T-helper 2 cell treated with Interferon-gamma antibody and Interleukin-4, amounts not matched to agents 5 μg/mL and 100 μg/mL, for 36 hours (primary cell): ENCODE measurements at places on chromosomes 12 and 14.

DNA sequence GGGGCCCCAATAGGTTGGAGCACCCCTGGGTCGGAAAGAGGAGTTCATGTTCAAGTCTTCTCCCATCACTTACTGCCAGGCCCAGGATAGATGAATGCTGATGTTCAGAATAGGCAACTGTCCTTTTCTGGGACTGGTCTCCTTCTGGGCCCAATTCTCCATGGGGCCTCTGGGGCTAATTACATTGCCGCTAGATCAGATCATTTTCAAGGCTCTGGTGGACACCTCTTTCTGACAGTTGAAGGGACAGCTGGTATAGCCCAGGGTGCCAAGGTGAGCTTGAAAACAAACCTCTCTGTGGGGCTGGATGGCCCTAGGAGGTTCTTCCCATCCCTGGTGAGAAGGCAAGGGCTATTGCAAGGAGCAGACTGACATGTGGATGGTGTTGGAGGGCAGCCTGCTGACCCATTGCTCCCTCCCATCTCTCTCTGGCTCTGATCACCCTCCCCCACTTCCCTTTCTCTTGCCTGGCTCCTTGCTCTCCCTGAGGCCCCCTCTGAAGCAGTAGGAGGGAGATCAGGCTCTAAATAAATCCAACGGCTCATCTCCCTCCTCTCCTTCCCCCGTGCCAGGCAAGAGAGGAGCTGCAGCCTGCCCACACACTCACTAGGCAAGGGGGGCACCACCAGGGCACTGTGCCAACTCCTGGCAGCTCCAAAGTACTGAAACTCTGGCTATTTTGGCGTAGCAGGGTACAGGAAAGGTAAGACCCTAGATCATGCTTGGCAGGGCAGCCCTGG is 1.9 kb downstream of the CACNB3 start:
- H3K27me3 ChIP-seq = peaks cover 35% of the 10 kb centered on the region
- no peak for DNase-seq
- H3K4me1 ChIP-seq = peaks cover 18% of the 10 kb centered on the region
- H3K36me3 ChIP-seq = no peaks in the 10 kb centered on the region
- peak overlapping the region; percentile 62 for H3K4me3 ChIP-seq
- H3K27ac ChIP-seq = no peak overlapping the region

DNA sequence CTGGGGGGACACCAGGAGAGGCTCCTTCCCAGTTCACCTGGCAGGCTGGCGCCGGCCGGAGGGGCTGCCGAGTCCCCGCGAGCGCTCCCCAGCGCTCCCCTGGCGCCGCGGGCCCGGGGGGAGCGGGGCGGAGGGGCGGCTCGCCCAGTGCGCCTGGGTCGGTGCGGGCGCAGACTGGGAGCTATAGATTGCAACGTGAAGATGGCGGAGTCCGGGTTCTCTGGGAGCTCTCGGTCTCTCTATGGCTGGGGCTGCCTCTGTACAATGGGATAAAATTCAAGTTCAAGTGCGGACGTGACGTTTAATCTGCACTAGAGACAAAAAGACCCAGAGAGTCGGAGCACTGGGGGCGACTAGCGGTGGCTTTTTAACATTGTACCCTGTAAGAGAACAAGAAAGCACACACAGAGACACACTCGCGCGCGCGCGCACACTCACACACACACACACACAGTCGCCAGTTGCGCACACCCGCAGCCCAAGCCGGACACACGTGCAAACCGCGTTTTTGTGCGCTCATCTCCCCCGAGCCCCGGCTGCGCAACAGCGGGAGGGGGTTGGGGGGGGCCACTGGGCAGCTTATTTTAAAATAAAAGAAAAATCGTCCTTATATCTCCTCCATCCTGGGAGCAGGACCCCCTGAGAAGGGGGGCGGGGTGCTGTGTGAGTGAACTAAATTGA is at the start of gene BCL11B:
Gene BCL11B, minus strand, starts transcription at position 247 of the 681 bp plus-strand sequence. CDS start 979 bp downstream, outside the sequence.
- H3K4me1 ChIP-seq = peaks cover 26% of the 10 kb centered on the region
- peaks cover 31% of the 10 kb centered on the region for H3K36me3 ChIP-seq
- H3K27ac ChIP-seq = peak within 1 kb of the TSS; percentile 96
- peaks cover 21% of the 10 kb centered on the region for H3K27me3 ChIP-seq
- peak; percentile 91 for DNase-seq

GRCh38 chr14:73633116-73634010 is 11.4 kb upstream of the DNAL1 start:
- H3K4me3 ChIP-seq = peak overlapping the region; percentile 66
- H3K27me3 ChIP-seq = peaks cover 34% of the 10 kb centered on the region
- H3K27ac ChIP-seq = no peak overlapping the region
- H3K4me1 ChIP-seq = peaks cover 4% of the 10 kb centered on the region

DNA sequence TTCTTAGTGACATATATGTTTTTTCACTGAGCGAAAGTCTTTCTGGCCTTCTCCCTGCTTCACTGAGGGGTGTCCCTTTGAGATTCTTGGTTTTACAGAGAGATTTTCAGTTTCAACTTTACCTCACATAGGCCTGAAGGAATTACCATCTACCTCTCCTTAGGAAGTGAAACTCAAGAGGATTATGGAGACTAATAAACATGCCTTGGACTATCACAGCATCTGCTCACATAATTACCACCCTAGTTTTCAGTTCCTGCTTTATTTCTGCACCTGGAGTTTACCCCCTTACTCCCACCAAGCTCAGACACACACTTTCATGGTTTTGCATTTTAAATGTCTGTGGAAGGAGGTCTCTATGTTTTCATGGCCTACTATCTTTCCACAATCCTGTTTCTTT is 118.3 kb upstream of the SCAF11 start:
- H3K27ac ChIP-seq = no peak overlapping the region
- peaks cover 6% of the 10 kb centered on the region for H3K27me3 ChIP-seq
- DNase-seq = no peak
- no peaks in the 10 kb centered on the region for H3K4me1 ChIP-seq

DNA sequence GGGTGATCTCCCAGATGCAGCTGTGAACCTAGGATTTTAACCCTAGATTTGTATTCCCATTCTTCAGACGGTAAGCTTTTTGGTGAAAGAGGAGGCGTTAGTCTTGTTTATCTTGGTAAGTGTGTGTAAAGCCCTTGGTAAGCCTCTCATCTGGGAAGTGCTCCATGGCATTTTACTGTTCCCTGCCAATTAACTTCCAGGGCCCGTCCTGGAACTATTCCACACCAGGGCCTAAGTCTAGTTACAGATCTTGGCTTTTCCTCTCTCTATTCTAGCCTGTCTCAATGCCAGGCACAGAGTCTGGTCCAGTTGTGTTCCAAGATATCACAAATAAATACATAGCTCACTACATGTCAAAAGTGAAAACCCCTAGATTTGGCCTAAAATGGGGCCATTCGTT is 42.4 kb downstream of the YEATS4 start:
- H3K4me1 ChIP-seq = no peaks in the 10 kb centered on the region
- H3K4me3 ChIP-seq = no peak overlapping the region
- peaks cover 13% of the 10 kb centered on the region for H3K36me3 ChIP-seq
- no peaks in the 10 kb centered on the region for H3K27me3 ChIP-seq
- H3K27ac ChIP-seq = no peak overlapping the region

- no peak for DNase-seq
- no peak overlapping the region for H3K4me3 ChIP-seq
- H3K4me1 ChIP-seq = peaks cover 39% of the 10 kb centered on the region
- no peak overlapping the region for H3K27ac ChIP-seq
- H3K27me3 ChIP-seq = peaks cover 12% of the 10 kb centered on the region
- no peaks in the 10 kb centered on the region for H3K36me3 ChIP-seq
Measured at GRCh38 chr14:75226755-75227544, 50.5 kb upstream of the TMED10 start.

DNA sequence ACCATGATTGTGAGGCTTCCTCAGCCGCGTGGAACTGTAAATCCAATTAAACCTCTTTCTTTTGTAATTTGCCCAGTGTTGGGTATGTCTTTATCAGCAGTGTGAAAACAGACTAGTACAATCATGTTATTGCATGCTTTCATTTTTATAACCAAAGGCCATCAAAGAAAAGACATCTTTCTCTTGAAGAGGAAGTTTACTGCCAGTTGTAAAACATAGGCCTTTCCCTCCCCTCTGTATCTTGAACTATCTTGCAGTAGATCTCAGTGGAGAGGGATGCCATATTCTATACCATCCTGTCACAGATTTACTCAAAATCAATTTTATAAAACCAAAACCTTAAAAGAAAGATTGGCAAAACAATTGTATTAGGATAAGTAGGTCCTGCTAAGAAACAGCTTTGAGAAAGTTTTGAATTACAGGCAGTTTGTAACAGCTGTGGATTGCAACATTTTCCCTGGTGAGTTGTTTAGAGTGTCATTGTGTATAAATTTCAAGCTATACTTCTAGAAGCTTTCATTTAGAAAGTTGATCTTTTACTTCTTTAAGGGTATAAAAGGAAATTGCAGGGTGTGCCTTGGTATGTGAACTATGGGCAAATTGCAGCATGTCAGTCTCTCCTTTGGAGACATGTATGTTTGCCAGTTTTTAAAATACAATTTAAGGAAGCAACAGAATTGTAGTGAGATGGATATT is 128.0 kb downstream of the ATP23 start:
- H3K36me3 ChIP-seq = no peaks in the 10 kb centered on the region
- no peaks in the 10 kb centered on the region for H3K4me1 ChIP-seq
- DNase-seq = no peak
- H3K27me3 ChIP-seq = no peaks in the 10 kb centered on the region
- H3K4me3 ChIP-seq = no peak overlapping the region

- H3K4me1 ChIP-seq = no peaks in the 10 kb centered on the region
- DNase-seq = no peak
- H3K27me3 ChIP-seq = no peaks in the 10 kb centered on the region
- no peak overlapping the region for H3K4me3 ChIP-seq
- H3K27ac ChIP-seq = no peak overlapping the region
- H3K36me3 ChIP-seq = no peaks in the 10 kb centered on the region
Measured at GRCh38 chr12:97642911-97643310, 180.3 kb downstream of the RMST start.

DNA sequence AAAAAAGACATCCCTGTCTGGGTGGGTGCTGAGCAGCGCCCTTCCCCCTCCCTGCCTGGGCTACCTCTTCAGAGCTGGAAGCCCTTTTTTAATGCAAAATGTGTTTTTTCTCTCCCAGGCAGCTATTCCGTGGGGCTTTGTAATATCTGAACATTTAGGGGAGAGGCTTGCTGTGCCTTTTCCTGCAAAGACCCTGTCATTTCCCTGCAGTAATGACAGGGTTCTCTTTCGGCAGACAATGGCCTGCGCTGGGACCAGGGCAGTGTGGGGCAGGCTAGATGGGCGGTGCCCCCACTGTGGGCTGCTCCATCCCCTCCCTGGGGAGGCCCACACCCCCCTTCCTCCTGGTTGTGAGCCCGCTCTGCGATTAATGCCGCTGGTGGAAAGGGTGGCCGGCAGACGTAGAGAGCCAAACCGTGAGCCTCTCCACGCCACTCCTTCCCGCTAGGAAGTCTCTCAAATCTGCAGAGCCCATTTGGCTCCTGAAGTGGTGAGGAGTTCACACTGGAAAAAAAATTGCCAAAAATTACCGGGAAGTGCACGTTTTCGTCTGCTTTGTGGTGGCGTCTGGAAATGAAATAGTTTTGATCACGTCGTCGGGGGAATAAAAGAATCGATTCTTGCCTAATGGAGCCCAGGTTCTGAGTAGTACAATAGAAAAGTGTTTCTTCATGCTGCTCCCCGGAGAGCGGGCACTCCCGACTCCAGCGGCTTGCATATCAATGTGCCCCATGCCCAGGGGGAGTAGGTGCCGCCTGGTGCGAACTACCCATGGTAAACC is 31.5 kb downstream of the KIF26A start:
- no peaks in the 10 kb centered on the region for H3K4me1 ChIP-seq
- H3K4me3 ChIP-seq = no peak overlapping the region
- H3K27me3 ChIP-seq = no peaks in the 10 kb centered on the region

DNA sequence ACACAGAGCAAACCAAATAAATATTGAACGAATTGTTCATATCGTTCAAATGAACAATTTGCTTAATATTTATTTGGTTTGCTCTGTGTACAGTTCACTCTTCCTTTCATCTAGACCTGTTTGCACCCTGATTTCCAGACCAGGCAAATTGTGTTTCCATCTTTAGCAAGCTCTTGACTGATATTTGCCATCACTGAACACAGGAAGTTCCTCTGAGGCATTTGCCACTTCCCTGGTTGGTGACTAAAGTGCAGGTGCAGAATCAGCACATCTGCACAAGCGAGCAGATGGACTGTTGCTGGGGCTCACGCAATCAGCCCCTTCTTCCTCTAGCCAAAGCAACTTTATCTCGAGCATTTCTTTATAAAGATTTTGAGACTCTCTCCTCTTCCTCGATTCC is 112.9 kb downstream of the DAAM1 start:
- no peaks in the 10 kb centered on the region for H3K27me3 ChIP-seq
- peak; percentile 31 for DNase-seq
- H3K36me3 ChIP-seq = peaks cover 2% of the 10 kb centered on the region

DNA sequence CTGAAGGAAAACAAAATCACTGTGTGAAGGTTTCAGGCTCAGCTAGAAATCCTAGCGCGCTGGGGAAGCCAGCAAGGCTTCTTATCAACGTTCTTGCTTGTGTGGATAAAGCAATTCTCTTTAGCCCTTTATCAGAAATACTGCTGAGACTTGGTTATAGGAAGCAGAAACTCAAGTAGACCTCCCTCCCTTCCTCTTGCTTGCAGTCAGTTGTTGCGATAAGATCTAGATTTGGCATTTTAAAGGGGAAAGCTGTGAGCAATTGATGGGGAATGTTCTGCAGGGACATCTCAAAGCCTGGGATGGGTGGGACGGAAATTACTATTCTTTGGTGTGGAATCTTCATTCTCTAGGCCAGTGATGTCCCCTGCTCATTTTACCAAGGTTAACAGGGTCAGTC is 76.4 kb upstream of the ANO4 start:
- H3K4me1 ChIP-seq = peaks cover 3% of the 10 kb centered on the region
- no peaks in the 10 kb centered on the region for H3K36me3 ChIP-seq
- H3K27me3 ChIP-seq = peaks cover 57% of the 10 kb centered on the region
- no peak for DNase-seq
- H3K27ac ChIP-seq = no peak overlapping the region

GRCh38 chr12:14239350-14239934 is 126.0 kb upstream of the ATF7IP start:
- DNase-seq = peak; percentile 65
- H3K4me3 ChIP-seq = peak overlapping the region; percentile 78
- H3K27ac ChIP-seq = peak overlapping the region; percentile 79
- H3K4me1 ChIP-seq = peaks cover 24% of the 10 kb centered on the region
- peaks cover 17% of the 10 kb centered on the region for H3K36me3 ChIP-seq
